Suppressor macrophage treated with lipopolysaccharide for 4 hours (primary cell): ENCODE measurements at places on chromosomes 11 and 22.
A peak's percentile ranks its signal among the peaks of the same experiment; 100 is the strongest.

DNA sequence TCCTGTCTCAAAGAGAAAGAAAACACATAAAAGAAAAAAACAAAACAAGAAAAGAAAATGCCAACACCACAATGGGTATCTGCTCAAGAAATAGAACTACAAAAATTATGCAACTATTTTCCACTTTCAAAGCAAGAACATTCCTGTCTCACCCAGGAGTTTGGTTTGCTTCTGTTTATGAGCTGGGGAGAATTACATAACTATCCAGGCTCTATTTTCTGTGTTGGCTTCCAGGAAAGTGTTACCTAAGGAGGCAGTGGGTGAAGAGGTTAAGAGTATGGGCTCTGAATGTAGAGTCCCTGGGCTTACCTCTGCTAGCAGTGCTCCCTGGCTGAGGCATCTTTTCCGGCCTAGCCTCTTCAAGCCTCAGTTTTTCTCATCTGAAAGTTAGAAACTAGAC lies 426.7 kb downstream of the MIAT start:
- no peak for DNase-seq

GRCh38 chr11:126607374-126607773 lies 251.9 kb downstream of the ST3GAL4 start:
- DNase-seq: peak; percentile 18

- DNase-seq: no peak
Observed at GRCh38 chr11:129620237-129621104, 195.2 kb upstream of the TMEM45B start.

GRCh38 chr11:112113539-112114457 lies 27.1 kb downstream of the SDHD start:
- peak; percentile 81 for DNase-seq

GRCh38 chr11:45834298-45834756 lies 12.9 kb upstream of the CRY2 start:
- DNase-seq: no peak

- no peak for DNase-seq
Observed at GRCh38 chr11:47268448-47269001, 1.4 kb upstream of the MADD start.

- no peak for DNase-seq
Observed at GRCh38 chr11:73380897-73381410, 4.8 kb downstream of the RELT start.

- DNase-seq: no peak
Observed at GRCh38 chr22:20116376-20116950, 559 bp downstream of the RANBP1 start.

DNA sequence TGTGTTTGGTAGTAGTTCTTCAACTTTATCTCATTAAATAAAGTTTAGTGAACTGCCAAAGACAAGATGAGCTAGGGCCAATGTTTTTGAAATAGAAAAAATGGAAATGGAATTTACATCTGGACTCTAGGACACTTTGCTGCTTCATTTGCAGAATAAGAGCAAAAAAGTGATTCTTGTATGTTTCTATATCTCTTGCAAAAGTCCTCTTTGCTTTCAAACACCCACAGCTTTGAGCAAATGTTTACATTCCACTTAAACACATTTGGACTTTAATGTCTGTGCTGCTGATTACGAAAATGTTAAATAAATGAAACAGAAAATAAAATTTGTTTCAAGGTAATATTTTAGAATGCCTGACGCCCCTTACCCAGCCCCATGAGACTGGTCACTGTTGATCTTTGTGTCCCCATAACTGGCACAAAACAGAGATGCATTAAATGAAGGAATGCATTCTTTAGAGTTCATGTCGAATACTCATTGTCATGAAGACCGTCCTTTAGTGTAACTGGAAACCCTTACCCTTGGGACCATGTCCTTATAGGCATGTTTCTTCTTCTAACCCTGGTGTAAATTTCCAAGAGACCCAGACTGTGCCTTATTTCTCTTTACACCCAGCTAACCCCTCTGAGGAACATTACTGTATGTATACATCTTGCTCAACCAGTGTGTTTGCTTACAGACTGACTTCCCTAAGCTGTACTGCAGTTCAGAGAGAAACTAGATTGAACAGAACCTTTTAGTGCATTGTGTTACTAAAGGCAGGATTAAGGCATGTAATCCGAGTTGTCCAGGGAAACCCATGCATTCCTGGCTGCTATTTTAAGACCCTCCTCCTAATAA lies 199.7 kb downstream of the NAV2 start:
- no peak for DNase-seq

DNA sequence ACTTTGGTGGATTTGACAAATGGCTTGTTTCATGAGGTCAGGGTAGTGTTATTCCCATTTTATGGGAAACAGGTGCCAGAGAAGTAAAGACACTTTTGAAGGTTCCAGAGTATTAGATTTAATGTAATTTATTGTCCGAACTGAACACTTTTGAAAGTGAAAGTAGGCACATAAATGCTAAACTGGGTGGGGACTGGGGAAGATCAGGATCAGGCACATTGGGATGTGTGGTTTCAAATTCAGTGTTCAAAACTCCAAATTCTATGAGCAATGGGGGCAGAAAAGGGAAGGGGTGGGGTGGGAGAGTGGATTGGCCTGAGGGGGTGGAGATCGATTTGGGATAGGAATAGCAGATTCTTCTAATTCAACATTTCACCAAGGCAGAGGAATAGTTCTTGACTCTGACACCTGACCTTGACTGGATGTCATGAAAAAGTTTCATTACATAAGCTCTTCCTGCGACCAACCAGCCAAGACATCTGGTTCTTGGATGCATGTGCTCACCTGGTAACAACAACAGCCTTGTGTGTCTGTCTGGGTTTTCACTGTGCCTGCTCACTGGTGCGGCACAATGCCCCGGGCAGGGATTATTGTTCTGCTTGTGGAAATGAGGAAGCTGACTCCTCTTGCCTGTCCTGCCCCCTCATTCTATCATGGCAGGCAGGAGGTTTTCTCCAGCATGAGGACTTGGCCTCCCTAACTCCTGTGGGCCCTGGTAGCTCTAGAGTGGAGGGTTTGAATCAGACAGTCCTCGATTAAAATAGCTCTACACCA lies 10.8 kb downstream of the PPFIBP2 start:
- peak; percentile 52 for DNase-seq
